ENCODE measurements at places on chromosomes 4 and X.

DNA sequence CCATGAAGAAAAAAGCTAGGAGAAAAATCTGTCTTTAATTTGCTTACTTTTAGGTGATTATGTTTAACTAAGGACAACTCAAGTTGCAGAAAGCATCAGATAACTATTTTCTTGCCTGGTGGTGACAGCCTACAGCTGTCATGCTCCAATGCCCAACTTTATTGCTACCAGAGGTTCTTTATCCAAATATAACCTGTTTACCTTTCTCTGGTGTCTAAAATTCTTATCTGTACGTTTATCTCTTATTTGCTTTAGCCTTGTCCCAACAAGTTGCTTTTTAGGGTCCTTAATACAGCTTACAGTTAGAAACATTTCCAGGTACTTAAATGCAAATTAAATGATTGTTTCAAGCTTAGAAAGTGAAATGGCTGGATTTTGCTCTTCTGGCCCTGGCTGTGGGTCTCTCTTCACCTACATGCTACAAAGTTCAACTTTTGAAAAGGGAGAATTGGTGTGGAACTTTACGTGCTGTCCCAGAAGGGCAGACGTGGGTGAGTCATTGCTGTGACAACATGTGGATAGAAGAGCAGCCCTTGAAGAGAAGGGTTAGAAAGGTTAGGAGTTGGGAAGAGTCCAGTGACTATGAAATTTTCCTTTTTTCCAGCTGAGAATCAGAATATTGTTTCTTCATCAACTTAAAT, 60.7 kb downstream of the HPGD start:
- no peak for DNase-seq

DNA sequence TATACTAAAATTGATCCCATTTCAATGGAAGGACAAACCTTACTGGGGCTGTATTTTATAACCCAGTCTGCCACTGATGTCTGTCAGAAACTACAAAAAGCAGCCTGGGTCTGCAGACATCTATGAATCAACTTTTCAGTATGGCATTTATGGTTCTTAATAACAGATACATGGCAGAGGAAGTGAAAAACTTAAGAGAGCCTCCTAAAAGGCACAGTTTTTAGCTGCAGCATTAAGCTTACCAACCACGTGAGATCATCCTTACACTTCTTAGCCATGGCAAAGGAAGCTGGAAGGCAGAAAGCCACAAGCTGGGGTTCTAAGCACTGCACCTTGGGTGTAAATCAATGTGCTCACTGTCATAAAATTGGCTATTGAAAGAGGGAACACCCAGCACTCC, 16.6 kb upstream of the UGT2B17 start:
- DNase-seq = no peak

GRCh38 chr4:40196724-40197281, at the start of gene RHOH:
Gene RHOH, plus strand, starts transcription at chr4:40197031. Its CDS starts 46,356 bp downstream, at chr4:40243387.
- no peak for DNase-seq

DNA sequence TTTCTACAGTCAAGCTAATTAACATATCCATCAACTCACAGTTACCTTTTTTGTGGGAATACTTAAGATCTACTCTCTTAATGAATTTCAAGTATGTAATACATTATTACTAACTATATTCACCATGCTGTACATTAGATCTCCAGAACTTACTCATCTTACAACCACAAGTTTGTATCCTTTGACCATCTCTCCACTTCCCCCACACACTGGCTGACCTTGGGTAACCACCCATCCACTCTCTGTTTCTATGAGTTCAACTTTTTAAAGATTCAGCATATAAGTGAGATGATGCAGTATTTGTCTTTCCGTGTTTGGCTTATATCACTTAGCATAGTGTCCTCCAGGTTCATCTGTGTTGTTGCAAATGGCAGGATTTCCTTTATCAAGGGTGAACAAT, 30.5 kb upstream of the MAGED1 start:
- no peak for DNase-seq

DNA sequence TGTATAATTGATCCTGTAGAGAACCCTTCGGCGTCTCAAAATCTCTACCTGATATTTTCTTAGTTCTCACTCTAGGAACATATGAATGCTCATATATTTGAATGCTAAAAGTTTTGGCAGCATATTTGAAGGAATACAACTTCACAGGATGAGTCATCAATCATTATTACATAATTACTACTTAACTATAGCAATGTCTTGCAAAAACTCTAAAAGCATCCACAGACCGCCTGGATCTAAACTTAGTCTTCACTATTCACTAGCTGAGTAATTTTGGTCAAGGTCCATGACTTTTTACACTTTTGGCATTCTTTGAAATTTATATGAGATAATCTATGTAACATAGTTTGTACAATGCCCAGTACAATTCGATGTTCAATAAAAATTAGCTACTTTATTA, 194.7 kb downstream of the DTHD1 start:
- no peak for DNase-seq

DNA sequence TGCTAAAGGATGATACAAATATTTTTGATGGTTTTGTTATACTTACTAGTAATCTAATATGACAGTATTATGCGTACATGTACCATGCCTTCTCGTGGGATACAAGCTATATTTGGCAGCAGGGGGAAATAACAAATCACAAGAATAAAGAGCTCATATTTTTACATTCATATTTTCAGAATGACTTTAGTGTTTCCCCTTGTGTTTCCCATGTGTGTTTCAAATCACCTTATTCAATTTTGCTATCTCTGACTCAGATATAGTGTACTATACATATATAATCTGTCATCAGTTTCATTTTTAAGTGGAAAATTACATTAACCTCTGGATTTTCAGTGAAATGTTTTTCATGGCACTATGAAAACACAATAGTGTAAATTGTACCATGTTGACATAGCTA, 146.8 kb downstream of the RPA4 start:
- no peak for DNase-seq

- DNase-seq = no peak
Observed at GRCh38 chr4:183801457-183802165, 103.5 kb upstream of the STOX2 start.

- no peak for DNase-seq
Observed at GRCh38 chr4:147284256-147284835, 196.6 kb upstream of the EDNRA start.

DNA sequence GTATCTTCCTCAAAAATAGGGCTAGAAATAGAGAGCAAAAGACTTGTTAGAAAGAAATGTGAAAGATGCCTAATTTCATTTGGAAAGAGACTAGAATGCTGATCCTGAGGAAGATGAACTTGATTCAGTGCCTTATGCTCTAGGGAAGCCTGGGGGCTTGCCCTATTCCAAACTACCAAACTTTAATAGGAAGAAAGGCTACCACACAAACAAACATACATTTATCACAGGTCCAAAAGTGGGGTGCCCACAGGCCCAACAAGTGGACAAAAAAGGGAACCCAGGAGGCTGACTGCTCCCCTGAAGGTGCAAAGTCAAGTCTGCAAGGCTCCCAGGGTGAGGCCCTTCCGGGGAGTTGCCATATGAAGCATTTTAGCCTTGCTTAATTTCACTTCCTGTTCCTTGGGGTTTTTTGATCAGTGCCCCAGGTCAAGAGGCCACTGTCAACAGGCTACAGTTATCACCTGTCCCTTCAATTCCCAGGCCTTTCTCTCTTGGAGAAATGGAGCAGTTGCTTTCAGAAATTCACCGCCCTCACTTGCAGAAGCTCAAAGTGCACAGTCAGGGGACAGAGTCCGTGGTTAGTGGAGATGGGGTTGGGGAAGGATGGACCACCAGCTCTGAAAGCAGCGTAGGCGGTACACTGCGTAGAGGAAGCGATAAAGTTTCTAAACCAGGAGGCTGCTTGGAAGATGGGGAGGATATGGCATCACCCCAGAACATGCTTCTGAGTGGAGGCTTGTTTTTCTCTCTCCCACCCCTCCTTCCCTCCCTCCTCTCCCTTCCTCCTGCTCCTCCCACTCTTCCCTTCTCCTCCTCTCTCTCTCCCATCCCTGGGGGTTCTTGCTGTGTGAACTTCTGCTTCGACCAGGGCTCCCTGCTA, 36.4 kb downstream of the TMEM154 start:
- DNase-seq = no peak

DNA sequence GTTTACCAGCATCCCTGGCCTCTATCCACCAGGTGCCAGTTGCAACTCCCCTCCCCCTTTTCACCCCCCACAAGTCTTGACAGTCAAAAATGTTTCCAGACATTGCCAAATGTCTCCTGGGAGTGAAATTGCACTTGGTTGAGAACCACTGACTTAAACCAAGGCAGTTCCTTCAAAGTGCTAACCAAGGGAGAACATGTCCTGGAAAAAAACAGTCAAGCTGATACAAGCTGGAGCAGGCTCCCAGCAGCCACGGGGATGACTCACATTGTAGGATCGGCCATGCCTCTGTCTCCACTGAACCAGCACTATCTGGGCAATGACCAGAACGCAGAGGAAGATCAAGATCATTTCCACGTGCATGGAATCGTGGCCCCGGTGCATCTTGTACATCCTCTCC, 11.4 kb downstream of the RNF175 start:
- no peak for DNase-seq

- DNase-seq = no peak
Observed at GRCh38 chr4:122541996-122542395, 78.9 kb downstream of the IL21 start.

DNA sequence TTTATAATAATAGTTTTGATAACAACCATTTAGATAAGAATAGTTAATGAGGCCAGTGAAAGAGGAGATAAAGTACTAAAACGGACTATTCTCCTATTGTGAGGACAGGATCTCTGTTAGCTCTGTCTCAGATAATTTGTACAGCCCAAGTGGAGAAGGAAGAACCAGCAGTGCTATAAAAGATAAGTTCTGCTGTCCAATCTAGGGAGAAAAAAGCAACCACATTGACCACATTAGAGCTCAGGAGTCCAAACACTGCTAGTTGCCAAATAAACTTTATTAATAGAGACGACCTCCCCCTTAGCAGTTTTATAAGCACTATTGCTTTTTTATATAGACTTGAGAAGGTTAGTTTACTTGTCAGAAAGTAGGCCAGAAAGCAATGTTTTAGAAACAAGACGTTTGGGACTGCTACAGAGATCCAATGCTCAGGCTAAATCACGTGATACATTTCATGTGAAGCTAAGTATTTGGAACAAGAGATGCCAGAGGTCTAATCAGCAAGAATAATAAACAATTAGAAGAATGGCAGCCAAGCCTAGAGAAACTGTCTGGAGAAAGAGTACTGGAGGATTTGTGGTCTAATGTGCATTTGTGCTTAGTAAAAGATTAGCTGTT, 15.9 kb downstream of the IL15 start:
- DNase-seq = no peak

DNA sequence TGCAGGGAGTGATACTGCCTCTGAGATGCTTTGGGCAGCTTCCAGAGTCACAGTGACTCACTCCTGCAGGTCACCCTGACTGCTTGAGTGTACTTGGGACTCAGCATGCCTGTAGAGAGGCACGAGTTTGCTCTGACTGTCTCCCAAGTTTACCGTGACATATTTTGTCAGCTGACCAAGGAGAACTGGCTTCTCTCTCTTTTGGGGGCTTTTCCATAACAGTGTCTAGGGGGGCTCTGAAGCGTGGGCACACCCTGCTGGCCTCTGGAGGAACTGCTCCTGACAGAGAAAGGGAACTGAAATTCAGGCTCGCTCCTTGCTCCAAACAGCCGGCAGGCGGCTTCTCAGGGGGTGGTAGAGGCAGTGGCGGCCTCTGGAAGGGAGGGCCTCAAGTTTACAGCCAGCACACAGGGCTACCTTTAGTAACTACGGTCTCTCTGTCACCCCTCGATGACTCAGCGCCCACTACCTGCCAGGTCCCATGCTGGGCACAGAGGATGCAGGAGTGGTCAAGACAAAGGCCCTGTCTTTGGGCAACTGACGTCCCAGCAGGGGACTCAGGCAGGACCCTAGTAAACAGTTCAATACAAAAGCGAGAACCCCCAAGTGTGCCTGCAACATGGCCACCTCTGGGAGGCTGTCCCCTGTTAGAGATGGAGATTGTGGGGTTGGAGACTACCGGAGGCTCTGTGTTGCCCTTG, 17.8 kb downstream of the ZNF185 start:
- no peak for DNase-seq

- no peak for DNase-seq
Observed at GRCh38 chr4:56080384-56080783, 131.6 kb downstream of the CEP135 start.

GRCh38 chrX:31931225-31931624, 859.4 kb upstream of the FTHL17 start:
- DNase-seq = no peak

DNA sequence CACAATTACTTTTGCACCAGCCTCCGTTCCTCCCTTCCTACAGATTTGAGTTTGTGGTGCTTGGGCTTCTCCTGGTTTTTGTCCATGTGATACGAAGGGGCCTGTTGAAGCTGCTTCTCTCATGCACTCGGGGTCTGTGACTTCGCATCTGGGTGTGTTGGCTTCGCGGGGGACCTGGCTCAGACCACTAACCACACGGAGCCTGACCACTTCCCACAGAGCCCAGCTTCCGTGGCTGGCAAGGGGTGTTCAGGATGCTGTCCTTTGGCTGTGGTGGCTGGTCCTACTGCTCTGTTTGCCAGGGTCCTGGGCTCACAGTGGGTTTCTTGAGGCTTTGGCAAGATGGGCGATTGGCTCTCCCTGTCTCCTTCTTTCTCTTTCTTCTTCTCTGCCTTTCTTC, 19.8 kb upstream of the XG start:
- DNase-seq = no peak

- no peak for DNase-seq
Observed at GRCh38 chr4:74451214-74451661, 6.3 kb downstream of the AREG start.

GRCh38 chr4:45475548-45475947, 648.3 kb downstream of the GABRG1 start:
- DNase-seq = no peak

DNA sequence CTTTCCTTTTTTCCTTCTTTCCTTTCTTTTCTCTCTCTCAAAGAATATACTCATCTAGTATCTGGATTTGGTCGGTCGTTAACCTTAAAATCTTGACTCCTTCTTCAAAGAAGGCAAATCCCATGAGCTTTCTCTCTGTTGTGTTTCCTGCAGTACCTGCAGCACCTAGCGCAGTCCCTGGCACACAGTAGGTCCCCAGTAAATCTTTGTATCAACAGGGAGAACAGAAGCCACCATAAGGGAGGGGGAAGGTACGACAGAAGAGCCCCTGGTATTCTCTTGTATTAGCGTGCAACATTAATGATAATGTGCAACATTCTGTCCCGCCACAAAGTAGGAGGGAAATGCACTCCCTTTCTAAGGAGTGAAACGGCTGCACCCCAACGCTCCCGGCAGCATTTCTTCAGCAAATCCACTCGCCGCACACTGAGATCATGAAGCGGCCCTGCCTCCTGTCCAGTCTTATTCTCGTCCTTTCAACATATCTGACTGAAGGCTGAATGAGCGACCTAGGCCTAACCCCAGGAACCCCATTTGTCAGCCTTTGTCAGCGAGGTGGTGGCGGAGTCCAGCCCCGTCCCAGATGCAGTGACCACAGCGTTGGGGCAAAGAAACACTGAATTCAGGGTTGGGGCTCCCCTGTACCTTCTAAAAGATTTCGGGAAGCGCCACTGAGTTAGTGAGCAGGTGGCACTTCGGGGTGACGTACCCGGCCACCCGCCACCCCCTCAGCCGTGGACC, 133.7 kb downstream of the AMELX start:
- DNase-seq = no peak

GRCh38 chrX:41822892-41823291, 98.9 kb downstream of the GPR82 start:
- no peak for DNase-seq

Data from coronary artery (tissue), 2 donors.